Inflammatory macrophage (primary cell): ENCODE measurements at places on chromosomes 5 and 9.

GRCh38 chr9:33211695-33212393 is 28.1 kb upstream of the SPINK4 start:
- DNase-seq, result no peak

GRCh38 chr5:116658141-116658540 is 83.5 kb upstream of the SEMA6A start:
- no peak for DNase-seq

- DNase-seq, result no peak
Measured at GRCh38 chr5:139228201-139228803, 30.1 kb upstream of the SIL1 start.

DNA sequence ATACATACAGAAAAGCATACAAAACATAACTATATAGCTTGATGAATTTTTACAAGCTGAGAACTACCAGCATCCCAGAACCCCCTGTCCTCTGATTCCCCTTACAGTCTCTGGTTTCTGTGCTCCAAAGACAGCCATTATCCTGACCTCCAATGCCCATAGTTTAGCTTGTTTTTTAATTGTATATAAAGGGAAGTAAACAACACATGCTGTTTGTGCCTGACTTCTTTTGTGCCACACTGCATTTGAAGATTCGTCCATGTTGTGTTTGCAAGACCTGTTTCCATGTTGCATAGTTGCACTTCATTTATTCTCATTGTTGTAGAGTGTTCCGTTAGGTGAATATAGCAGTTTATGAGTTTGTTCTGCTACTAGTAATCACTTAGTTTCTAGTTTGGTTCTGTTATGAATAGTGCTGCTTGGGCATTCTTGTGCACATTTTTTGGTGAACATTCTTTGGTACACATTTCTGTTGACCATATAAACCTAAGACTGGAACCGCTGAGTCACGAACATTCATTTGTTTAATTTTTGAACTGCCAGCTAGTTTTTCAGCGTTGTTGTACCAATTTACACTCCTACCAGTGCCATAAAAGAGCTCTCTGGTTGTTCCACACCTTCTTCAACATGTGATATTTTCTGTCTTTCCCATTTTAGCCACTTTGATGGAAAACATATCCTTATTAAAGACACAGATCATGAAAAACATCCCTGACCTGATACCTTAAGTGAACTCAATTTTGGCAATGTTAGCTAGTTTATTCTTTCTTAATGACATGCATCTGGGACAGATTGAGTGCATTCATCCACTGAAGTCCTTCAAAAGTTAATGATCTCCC is 78.1 kb upstream of the ANXA1 start:
- DNase-seq, result no peak

GRCh38 chr5:141504216-141504615 is 15.3 kb downstream of the PCDHGC5 start:
- DNase-seq, result no peak

- no peak for DNase-seq
Measured at GRCh38 chr5:135509995-135510394, 25.8 kb downstream of the NEUROG1 start.

DNA sequence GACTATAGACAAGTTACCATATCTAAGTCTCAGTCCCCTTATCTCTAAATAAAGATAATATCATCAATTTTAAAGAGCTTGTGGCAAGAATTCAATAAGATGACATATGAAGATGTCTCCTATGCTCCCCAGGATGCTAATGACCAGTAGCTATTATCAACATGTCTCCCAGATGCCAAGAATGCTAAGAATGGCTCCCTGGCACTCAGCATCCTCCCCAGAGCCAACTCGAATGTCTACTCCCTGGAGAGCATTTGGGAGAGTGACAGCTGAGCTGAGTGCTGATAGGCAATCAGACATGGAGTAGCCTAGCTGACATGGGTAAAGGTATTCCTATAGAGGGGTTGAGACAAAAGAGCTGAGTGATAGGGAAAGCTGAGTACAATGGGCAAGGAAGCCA is 15.9 kb downstream of the P4HA2 start:
- DNase-seq, result no peak

- DNase-seq, result peak; percentile 88
Measured at GRCh38 chr5:180519098-180519497, 24.9 kb downstream of the CNOT6 start.

DNA sequence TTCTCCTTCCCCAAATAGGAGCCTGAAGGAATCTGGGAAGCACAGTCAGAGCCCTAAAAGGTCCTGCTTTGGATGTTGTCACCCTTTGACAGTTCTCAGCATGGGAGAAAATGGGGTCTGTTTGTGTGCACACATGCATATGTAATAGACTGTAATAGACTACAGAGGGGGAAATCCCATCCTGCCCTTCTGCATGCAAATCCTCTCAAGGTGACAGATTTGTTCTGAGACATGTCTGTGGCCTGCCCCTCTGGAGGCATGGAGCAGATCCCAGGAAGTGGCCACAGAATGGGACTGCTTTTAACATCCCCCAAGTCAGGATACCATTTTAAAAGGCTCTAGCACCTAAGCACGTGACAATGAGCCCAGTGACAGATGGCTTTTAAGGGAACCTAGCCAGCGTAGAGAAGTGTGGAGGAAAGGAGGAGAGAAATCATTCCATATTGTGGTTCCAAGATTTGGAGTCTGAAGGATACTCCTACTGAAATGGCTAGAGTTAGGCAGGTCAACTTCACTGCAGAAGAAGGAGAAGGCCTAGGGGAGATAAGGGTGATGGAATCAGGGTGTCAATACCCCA is 483.5 kb downstream of the SPOCK1 start:
- DNase-seq, result no peak

GRCh38 chr9:96048104-96048955 is 172.8 kb downstream of the ERCC6L2 start:
- DNase-seq, result no peak

- DNase-seq, result no peak
Measured at GRCh38 chr5:27437594-27438200, 399.3 kb upstream of the CDH9 start.

DNA sequence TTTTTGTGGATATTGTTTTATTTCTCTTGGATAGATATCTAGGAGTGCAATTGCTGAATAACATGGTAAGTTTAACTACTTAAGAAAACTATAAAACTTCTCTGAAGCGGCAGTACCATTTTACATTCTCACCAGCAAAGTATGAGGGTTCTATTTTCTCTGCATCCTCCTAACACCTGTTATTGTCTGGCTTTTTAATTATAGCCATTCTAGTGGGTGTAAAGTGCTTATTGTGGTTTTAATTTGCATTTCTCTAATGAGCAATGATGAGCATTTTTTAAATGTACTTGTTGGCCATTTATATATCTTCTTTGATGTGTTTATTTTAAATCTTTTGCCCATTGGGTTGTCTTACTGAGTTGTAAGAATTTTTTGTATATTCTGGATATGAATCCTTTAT is 28.7 kb downstream of the SMIM32 start:
- no peak for DNase-seq

- DNase-seq, result no peak
Measured at GRCh38 chr5:119404033-119404432, 48.2 kb downstream of the TNFAIP8 start.

DNA sequence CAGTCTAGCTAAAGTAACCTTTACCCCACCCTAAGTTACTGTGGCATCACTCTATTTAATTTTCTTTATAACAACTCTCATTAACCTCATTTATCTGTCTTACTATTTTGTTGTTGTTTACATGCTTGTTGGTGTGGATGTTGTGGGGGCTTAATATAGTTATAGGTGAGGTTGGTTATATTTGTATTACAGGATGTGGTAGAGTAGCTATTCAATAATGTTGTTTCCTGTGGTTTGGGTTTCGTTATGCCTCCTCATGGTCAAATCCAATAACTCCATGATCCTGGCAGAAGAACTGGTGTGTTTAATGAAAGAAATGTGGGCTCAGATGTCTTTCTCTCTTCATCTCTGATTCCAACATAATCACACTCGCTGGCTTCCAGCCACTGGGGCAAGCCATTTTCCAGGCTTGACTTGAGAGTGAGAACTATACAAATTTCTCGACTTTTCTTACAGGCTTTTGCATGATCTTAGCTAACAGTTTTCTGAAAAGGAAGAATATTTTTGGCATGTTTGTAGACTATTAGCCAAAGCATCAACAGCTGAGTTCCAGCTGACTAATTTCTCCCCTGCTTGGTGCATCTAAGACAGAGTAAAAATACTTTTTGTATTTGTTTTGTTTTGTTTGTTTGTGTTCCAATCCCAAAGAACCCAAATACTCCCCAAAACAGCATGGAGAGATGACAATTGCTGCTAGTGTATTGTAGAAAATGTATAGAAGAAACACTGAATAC is 303.7 kb upstream of the PAPPA start:
- DNase-seq, result no peak

DNA sequence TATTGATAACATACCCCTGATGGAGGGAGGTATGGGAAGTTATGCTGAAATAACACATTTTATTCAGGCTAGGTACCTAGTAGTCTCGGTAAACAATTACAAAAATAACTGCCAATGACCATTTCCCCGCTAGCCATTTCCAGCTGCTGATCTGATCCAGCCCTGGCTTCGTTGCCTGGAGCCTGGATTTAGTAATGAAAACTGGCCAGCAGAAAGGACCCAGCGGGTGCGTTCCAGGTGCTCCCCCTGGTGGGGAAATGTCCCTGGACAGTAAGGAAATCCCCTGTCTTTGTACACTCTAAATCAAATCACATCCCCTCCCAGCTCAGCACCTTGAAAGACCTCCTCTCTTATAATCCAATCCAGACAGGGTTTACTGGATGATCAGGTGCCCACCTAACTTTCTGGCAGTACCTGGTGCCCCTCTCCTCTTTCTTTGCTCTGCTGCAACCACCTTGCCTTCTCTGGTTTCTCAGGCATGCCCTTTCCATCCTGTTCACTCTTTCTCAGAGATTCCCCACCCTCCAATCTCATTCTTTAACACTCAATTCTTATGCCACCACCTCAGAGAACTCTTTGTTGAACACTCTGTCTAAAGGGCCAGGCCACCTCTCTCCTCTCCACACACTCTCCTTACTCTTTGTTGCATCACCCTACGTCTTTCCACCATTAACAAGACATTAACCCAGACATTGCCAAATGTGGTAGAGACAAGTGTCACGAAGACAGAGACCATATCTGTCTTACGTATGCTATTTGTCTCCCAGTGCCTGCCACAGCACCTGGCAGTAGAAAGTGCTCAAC is 50.1 kb upstream of the SMAD5 start:
- DNase-seq, result peak; percentile 49

GRCh38 chr5:167819406-167819805 is 472.0 kb upstream of the WWC1 start:
- DNase-seq, result no peak

- no peak for DNase-seq
Measured at GRCh38 chr9:73951147-73951546, 546.0 kb upstream of the RORB start.

GRCh38 chr5:79800979-79801827 is 111.6 kb downstream of the CMYA5 start:
- DNase-seq, result peak; percentile 20

DNA sequence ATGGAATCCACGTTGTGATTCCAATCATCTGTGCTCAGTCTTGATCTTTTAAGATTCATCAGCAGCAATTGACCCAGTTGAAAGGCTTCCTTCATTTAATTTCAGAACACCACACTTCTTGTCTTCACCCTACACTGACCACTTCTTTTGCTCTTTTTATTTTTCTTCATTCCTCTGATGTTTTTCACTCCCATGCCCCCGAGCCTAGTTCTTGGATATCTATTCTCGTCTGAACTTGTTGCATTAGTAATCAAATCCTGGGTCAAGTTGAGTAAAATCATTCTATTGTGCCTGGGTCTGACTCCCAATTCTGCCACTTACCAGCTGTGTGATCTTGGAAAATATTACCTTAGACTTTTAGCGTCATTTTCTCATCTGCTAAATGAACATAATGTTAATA is 356.5 kb downstream of the CDH12 start:
- DNase-seq, result no peak

DNA sequence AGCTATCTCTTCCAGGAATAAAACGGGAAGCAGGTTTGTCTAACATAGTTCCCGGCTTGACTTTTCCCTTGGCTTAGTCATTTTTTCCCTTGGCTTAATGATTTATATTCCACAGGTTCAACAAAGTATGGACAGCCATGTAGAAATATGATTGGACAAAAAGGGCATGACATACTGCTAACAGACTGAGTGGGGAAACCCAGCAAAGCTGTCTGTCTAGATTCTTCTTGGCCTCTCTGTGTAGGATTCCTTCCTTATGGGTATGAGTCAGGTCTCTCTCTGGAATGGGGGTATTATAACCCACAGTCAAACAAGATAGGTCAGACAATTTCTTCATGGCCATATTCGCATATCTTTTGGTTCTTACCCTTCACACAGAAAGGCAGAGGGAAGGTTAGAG is 5.7 kb upstream of the MTAP start:
- DNase-seq, result no peak

DNA sequence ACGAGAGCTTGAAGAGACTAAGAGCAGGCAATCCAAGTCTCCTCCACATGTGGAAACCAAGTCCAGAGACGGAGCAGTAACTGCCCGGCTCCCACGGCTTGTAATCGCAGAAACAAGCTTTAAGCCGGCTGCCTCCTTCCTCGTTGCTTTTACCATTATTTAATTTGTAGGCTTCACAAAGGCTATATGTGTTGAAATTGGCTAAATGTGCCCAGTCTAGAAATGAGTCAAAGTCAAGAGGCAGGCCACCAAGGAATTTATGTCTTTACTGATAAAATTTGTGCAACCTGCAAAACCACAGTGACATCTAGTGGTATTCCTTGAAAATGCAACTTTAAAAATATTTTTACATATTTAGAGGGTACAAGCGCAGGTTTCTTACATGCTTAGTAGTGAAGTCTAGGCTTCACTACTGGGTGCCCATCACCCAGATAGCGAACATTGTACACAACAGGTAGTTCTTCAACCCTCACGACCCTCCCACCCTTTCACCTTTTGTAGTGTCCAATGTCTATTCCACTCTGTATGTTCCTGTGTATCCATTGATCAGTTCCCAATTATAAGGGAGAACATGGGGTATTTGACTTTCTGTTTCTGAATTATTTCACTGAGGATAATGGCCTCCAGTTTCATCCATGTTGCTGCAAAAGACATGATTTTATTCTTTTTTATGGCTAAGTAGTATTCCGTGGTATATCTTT is 33.5 kb upstream of the EBF1 start:
- DNase-seq, result peak; percentile 69

- DNase-seq, result no peak
Measured at GRCh38 chr5:83767409-83767992, 46.8 kb upstream of the HAPLN1 start.

- DNase-seq, result no peak
Measured at GRCh38 chr5:153525536-153525935, 35.1 kb downstream of the GRIA1 start.
